ENCODE measurements at places on chromosomes 1 and 21. TPM values are rescaled to one million over a fixed set of nuclear protein-coding genes. Genes with fewer than 3 reads are reported as not detected.
A peak's percentile ranks its signal among the peaks of the same experiment; 100 is the strongest.

DNA sequence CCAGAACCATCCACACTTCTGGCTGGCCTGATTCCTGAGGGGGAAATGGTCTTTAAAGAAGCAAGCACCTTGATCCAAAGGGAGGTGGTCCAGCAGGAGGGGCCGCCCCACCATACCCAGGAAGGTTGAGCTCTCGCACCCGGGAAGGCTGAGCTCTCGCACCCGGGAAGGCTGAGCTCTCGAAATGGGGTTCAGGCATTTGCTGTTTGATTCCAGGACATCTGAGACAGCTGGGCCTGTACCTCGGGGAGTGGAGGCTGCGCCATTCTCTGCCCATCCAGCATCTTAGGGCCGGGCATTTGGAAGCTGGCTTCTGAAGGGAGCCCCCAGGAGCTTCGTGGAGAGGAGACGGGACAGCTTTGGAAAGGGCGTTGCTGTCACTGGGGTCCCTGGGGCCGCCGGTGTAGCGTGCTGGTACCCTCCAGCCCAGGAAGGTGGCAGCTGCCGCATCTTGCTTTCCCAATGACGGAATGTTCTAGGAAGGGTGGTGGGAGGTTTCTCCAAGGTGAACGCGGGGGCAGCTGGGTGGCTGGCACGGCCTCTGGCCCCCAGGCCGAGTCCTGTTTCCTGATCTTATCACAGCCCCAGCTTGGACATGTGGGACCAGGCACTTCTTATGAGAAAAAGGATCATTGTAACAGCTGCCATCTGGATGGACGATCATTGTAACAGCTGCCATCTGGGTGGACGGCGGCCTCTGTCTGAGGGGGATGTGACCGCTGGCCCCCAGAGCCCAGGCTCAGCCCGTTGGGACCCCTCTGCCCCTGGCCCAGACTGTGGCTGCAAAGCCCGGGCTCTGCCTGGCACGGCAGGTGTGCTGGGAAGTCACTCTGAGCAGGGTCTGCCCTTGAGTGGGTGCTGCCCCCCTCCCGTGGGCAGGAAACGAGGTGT, 61.6 kb downstream of the COL18A1 start:
- DNase-seq: no peak

GRCh38 chr1:25126562-25126961, 105.7 kb downstream of the SYF2 start:
- DNase-seq: no peak

DNA sequence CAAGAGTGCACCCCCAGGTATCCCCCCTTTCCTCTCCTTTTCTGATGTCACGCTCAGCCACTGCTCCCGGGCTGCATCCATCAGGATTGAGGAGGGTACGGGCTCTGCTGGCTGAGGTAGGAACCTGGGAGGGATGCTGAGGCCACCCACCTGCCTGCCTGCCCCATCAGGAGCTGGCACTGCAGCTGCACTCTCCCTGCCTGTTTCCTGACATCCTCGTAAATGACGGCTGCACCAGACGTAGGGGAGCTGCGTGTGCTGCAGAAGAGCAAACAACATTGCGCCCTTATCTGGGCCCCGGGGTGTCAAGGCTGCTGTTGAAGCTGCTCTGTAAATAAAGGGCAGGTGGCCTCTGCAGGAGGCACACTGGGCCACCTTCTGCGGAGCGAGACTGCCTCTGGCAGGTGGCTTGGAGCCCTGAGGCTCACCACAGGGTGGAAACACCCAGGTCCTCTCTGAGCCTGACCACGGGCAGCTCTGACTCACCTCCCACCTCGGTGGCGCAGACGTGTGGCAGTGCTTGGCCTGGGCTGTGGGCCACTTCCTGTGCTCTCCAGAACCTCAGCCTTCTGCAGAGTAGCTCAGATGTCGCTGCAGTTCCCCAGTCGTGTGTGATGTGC, 30.9 kb downstream of the SNAP47 start:
- DNase-seq: peak; percentile 54

- DNase-seq: no peak
These were observed 21.2 kb downstream of the RCSD1 start for GRCh38 chr1:167651161-167651693.

- DNase-seq: no peak
These were observed 122.2 kb upstream of the RAB4A start for GRCh38 chr1:229148743-229149142.

DNA sequence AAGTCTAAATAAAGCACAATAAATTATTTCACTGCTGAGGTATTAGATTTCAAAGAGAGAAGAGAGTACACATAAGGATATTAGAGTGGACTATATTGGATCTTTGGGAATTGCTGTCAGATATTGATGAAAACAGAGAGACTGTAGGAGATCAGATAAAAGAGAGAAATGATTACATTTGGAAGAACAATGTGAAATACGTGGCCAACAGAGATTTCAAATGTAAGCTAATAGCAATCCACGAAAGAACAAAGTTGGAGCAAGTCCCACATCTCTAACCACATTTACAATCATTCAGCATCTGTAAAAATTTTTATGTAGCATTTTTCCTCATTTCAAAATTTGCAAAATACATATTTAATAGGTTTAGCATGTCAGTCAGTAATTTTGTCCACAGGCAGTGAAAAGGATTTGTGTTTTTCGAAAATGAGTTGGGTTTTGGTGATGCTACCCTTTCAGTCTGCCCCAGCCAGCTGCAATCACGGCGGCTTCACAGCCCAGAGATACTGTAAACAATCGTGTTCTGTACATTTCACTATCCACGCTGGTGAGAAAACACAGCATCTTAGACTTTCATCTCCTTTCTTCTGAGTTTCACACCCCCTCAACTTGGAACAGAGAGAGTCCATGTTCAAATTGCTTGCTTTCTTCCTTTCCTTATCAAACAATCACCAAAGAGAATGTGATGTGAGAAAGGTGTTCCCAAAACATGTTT, 209.1 kb upstream of the LYPLAL1 start:
- DNase-seq: no peak

- no peak for DNase-seq
These were observed 1218.4 kb upstream of the TMPRSS15 start for GRCh38 chr21:19621837-19622496.

DNA sequence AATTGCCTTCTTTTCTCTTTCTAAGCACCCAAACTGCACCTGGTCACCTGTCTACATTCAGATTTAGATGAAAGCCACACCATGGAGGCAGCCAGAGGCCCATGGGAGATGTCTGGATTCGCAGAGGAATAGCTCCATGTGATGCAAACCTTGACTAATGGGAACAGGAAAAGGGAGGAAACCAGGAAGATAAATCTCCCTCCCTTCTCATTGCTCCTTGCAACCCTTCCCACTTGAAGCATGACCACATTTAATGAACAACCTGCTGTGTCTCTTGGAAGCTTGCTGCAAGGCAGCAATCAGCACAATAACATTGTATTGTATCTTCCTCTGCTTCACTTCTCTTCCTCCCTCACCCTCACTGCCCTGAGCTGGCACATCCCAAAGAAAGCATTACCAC, 42.6 kb upstream of the KLF17 start:
- DNase-seq: no peak

- DNase-seq: no peak
These were observed 1.7 kb downstream of the S100A1 start for GRCh38 chr1:153629971-153630370.

GRCh38 chr1:185157599-185158412, 839 bp downstream of the SWT1 start:
- peak; percentile 8 for DNase-seq

GRCh38 chr1:175803413-175803812, 60.0 kb upstream of the TNR start:
- DNase-seq: no peak

- DNase-seq: no peak
These were observed 27.9 kb downstream of the PIK3C2B start for GRCh38 chr1:204466416-204467405.

DNA sequence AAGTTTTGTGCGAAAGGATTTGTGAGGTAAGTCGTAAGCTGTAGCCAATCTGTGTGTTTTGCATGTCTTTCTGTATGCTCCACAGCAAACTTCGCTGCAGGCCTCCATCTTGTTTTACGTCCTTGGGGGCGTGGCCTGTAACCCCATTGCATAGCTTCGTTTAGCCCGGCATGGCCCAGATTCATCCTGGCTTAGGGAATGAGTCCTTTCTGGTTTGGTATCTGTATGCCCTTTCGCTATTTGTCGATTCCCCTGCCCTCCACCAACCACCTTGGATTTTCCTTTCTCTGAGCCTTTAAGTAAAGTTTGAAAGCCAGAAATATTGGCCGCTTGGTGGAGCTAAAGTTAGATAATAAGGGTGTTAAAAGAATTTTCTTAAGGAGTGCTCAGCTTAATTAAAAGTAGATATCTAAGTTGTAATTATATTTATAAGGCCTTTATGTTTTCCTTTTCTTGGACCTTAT, 1.1 kb downstream of the THEM4 start:
- DNase-seq: no peak

DNA sequence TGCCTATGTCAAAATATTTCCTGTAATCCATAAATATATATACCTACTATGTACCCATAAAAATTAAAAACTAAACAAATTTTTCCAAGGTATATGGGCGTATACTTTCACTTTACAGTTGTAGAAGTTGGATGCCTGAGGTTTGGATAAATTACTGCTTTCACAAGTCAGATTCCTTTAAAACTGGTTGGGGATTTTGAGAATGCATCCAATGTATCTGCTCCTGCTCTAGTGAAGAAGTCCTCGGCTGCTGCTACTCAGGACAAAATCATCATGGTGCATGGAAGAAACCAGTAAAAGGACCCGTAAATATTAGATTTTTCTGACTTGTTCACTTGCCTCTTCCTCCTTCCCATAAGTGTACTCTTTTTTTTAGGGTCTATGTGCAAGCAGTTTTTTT, 841.1 kb downstream of the USP25 start:
- DNase-seq: no peak

GRCh38 chr1:180881806-180882509, 30.7 kb upstream of the KIAA1614 start:
- no peak for DNase-seq

DNA sequence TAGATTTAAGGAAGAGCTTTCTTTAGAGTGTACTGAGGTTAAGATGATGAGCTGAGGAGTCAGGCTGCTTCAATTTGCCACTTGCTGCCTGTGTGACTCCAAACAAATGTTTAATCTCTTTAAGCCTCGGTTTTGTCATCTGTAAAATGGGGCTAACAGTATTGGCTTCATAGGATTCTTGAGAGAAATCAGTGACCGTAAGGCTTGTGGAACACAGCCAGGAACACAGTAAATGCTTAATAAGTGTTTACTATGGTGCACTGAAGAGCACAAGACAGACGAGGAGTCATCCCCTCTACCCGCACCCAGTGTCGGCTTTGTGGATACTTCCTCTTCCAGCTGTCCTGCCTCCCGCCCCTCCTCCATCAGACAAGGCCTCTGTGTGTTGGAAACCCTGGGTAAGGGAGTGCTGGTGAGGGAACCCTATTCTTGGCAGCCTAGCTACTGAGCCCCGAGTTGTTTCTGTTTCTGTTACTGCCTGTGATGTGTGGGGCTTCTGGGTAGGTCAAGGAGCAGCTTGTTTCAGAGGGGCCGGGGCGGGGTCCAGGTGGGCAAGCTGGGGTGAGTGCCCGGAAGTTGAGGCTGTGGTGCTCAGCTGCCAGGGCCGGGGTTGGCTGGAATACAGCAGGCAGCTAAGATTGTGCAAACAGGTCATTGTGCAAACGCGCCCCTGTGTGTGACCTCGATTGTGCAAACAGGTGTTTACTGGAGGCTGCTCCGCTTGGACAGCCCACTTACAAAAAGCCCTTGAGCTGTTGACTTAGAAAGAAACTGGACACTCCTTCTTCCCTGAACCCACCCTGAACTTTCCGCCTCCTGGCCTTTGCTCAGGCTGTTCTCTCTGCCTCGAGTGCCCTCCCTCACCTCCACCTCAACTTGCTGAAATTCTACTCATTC, 4.0 kb upstream of the CSF3R start:
- no peak for DNase-seq

DNA sequence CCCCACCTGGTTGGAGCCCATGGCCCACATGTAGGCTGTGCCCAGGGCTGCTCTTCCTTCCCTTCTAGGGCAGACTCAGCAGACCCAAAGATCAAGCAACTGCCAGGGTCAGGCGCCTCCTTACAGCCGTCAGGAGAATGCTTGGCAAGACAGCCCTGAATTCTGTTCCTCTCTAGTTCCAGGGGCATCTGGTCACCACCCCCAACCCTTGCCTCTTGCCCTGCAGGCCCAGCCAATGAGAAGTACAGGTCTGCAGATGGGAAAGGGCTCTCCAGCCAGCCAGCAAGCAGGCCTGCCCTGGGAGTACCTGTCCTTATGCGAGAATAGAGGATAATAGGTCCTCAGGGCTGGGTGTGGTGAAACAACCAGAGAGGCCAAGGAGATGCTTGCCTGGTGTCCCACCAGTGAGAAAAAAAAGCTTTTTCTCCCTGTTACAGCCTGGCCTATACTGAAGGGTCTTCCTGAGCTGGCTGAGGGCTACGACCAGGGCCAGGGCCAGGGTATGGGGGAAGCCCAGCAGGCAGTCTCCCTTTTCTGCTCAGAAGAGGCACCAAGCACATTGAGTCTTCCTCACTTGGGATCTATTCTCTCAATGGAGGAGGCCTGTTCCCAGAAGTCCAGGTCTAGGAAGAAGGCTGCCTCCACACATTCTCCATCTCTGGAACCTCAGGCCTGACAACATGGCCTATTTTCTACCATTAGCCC, 31.4 kb downstream of the NAV1 start:
- DNase-seq: no peak

GRCh38 chr1:164748253-164748899, 189.4 kb downstream of the PBX1 start:
- DNase-seq: no peak

- no peak for DNase-seq
These were observed 255.7 kb upstream of the FMN2 start for GRCh38 chr1:239835946-239836440.

DNA sequence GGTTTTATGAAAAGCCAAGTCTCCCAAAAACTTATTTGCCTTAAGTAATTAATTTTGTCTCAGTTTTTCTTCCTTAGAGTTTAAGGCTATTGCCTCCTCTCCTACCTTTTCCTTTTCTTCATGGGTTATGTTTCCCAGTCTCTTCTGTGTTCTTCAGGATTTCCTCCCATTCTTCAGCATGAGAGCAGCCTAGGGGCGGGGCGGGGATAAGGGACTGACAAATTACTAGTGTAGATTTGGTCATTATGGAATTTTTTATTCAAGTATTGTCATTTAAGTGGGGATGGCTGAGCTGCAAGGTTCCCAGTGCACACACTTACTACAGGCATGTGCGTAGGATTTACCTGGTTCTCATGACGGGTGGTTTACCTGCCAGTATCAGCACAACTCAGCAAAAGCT, 35.2 kb upstream of the PIGV start:
- no peak for DNase-seq

The EXTL2 gene
- polyA plus RNA-seq: 3.7 TPM

The CD53 gene
- polyA plus RNA-seq: 1,023 TPM

The NGF gene
- not detected for polyA plus RNA-seq

The PERM1 gene
- not detected for polyA plus RNA-seq

The MDM4 gene
- 21.1 TPM for polyA plus RNA-seq
